ENCODE measurements at places on chromosomes 2 and 18.

GRCh38 chr2:42562474-42563144 lies 5.8 kb upstream of the MTA3 start:
- no peak for DNase-seq

- DNase-seq = peak; percentile 56
Observed at GRCh38 chr2:157840568-157841156, 35.5 kb downstream of the ACVR1 start.

- DNase-seq = no peak
Observed at GRCh38 chr2:159639071-159639470, 22.7 kb upstream of the BAZ2B start.

DNA sequence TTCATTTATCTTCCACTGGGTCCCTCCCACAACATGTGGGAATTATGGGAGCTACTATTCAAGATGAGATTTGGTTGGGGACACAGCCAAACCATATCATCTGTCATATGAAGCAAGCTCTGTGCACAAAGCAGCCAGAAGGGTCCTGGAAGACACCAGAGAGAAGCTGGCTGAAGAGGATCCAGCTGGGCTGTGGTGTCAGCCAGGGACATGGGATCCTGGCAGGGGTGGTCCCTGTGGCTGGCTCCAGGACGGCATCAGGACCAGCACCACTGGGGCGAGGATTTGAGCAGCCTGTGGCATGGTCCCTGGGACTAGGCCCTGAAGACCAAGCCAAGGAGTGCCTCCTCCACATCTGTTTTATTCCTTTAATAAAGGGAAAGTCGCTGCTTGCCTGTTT lies 84.8 kb upstream of the HDAC4 start:
- DNase-seq = no peak

DNA sequence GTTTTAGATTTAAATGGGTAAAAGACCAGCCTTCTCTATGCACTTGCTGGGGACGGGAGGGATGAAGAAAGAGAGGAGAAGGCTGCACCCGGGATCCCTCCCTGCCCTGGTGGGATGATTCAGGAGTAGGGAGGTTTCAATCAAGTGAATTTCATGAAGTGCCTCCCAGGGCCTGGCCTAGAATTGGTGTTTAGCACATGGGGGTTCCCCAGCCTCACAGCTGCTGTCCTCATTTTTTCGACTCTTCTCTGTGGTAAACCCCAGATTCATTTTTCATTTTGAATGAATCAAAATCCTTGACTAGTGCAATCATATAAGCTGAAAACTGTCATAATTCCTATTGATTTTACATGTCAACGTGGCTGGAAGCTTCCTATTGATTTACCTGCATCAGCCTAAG lies 81.1 kb downstream of the LPIN1 start:
- no peak for DNase-seq

- DNase-seq = peak; percentile 85
Observed at GRCh38 chr18:11994336-11994702, 13.0 kb downstream of the IMPA2 start.

DNA sequence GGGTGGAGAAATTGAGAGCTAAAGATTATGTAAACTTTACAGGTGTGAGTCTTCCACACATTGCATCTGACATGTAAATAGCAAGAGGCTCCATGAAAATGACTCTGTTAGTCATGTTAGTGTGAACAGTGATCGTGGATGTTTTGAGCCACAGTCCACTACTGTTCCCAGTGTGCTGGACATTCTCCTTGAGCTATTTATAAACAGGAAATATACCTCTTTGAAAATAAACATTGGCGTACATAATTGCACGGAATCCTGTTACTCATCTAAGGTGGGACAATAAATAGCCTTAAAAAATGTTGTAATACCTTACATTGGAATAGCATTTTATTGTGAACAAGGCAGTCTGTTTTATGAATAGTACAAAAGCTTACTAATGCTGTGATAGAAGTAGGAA lies 37.0 kb downstream of the LIMS1 start:
- DNase-seq = no peak

GRCh38 chr2:62110415-62111025 lies 85.4 kb upstream of the B3GNT2 start:
- no peak for DNase-seq

DNA sequence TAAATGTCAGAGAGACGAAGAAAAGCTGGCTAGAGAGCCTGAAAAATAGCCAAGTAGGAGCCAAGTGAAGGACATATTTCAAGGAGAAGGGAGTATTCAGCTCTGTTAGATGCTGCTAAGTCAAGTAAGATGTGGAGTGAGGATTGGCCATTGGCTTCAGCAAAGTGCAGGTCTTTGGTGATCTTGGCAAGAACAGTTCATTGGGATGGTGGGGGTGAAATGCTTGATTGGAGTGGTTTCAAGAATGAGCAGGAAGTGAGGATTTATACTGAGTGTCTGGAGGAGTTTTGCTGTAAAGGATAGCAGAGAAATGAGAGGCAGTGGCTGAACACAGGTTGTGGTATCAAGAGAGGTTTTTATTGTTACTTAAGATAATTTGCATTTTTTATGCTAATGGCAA lies 139.7 kb downstream of the PRPF40A start:
- peak; percentile 47 for DNase-seq

- DNase-seq = no peak
Observed at GRCh38 chr18:44996261-44996660, 315.6 kb downstream of the SETBP1 start.

GRCh38 chr2:101064868-101065549 lies 62.9 kb downstream of the RPL31 start:
- DNase-seq = peak; percentile 63

GRCh38 chr2:228507870-228508269 lies 326.4 kb upstream of the SPHKAP start:
- peak; percentile 35 for DNase-seq

- no peak for DNase-seq
Observed at GRCh38 chr2:94758546-94758945, 112.7 kb upstream of the TEKT4 start.

- no peak for DNase-seq
Observed at GRCh38 chr2:3759331-3759730, 56.0 kb downstream of the DCDC2C start.

- DNase-seq = no peak
Observed at GRCh38 chr2:30802611-30803010, 4.6 kb downstream of the CAPN13 start.

DNA sequence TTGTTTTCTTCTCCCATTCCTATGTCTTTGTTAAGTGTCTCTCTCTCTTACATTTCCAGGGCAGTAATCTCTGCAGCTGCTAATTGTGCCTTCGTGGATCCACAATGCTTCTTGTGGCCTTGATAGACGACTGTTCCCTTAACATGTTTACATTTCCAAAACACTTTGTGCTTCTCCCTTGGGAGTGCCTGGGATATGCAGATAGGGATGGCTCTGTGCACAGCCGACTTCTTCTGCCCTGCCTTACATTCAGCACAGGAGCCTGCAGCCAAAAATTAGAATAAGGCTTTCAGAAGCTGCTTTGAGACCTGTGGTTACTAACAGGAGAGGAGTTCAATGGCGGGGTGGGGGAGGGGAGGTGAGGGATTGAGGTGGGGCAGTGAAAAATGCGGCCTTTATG lies 328.9 kb downstream of the TDRD15 start:
- no peak for DNase-seq

GRCh38 chr2:5950736-5951135 lies 258.6 kb downstream of the SOX11 start:
- no peak for DNase-seq

DNA sequence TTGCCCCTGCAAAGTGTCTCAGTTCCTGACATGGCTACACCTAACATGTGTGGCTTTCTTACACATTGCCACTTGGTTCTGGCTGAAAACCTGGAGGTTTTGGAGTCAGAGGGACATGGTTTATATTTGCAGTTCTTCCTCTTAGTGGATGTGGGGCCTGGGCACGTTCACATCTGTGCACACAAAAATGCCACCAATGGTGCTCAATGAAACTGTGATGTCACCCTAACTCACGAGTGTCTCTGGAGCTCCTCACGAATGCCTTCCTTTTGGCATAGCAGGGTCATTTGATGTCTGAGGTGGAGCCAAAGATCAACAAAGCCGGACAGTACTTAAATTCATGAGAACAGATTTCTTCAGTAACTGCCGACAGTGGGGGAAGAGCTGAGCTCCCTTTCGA lies 231.7 kb upstream of the HS6ST1 start:
- no peak for DNase-seq

- DNase-seq = no peak
Observed at GRCh38 chr2:71620116-71620515, 166.8 kb downstream of the DYSF start.

DNA sequence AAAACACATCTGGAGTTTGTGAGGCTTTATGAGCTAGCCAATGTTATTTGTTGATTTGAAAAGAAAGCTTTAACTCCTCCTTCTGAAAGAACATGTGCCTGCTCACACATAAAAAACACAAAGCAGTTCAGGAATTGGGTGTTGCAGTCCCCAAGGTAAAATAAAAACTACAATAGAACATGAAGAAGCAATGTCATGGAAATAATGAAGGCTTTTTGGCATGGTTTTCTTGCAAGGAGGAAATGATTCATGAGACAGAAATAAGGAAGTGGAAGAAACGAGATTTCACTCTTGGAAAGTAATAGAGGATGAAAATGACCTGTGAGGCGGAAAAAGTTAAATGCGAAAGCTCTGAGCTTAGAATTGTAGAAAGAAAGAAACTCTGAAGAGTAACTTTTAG lies 81.1 kb downstream of the TRIB2 start:
- peak; percentile 92 for DNase-seq

GRCh38 chr2:45570671-45571334 lies 40.3 kb downstream of the SRBD1 start:
- DNase-seq = peak; percentile 32

- DNase-seq = no peak
Observed at GRCh38 chr2:186382932-186383331, 103.1 kb upstream of the ZC3H15 start.

GRCh38 chr18:56043641-56044061 lies 455.7 kb upstream of the TCF4 start:
- DNase-seq = no peak

GRCh38 chr2:136226903-136227302 lies 109.0 kb upstream of the CXCR4 start:
- no peak for DNase-seq

DNA sequence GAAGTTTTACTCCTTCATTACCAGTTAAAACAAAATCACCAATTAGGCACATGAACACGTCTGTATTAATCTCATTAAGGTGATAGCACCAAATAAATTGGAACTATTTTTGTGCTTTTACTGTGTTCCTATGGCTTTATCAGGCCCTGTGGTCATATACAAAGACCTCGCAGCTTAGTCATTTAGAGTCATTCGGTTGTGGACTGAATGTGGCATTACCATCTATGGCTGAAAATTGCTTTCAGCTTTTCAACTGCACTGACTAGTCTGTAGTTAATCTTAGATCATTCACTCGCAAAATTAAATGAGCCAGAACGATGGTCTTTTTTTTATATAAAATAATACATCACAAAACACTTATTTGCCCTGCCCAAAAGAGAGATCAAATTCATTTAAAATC lies 601.7 kb downstream of the NR4A2 start:
- no peak for DNase-seq

DNA sequence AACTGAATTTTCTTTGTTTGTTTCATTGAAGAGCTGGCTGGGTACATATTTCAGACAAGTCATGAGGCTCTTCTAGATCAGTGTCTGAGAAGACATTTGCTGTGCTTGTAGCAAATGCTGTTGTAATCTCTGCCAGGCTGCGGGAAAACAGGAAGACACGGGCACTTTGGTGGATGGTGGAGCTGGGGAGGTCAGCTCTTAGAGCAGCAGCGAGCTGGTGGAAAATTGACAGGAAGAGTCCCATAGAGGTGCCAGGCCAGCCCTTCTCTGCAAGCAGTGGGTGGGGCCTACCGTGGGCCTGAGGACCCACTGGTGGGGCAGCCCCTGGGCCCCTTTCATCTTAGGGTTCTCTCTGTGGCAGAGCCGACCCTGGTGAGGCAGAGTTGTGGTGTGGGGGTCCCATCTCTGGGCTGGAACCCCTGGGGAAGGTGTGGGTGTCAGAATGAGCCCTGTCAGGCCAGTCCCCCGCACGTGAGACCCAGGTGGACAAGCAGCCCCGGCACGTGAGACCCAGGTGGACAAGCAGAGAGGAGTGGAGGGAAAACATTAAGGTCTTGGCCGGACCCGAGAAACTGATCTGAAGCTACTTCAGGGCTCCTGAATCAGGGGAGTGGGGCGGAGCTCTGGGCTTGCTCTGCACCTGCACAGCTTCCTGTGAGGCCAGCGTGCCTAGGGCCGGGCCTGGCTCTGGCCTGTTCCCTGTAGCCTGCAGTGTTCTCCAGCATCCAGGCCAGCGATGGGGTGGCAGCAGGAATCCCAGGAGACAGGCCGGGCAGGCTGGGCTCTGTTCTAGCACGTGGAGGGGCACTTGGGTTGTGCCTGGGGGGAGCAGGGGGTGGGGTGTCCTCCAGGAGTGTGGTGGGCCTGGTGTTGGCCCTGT lies 273.5 kb upstream of the HDAC4 start:
- no peak for DNase-seq

- DNase-seq = no peak
Observed at GRCh38 chr2:188235364-188235763, 56.3 kb upstream of the GULP1 start.

DNA sequence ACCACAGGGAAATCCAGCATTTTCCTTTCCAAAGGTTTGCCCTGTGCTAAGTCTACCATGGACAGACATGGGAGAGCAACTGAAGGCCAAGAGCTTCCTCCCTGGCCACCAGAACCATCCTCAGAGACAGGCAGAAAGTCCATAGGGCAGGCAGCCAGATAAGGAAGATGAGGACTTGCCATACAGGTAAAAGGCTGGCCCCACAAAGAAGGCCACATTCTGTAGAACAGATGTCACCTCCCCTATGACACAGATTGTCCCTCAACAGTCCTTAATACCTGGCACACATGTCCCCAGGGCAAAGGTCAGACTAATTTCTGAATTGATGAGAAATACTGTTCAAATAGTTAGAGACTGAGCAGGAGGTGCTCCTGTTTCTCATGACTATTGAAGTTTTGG lies 52.0 kb downstream of the FECH start:
- no peak for DNase-seq

DNA sequence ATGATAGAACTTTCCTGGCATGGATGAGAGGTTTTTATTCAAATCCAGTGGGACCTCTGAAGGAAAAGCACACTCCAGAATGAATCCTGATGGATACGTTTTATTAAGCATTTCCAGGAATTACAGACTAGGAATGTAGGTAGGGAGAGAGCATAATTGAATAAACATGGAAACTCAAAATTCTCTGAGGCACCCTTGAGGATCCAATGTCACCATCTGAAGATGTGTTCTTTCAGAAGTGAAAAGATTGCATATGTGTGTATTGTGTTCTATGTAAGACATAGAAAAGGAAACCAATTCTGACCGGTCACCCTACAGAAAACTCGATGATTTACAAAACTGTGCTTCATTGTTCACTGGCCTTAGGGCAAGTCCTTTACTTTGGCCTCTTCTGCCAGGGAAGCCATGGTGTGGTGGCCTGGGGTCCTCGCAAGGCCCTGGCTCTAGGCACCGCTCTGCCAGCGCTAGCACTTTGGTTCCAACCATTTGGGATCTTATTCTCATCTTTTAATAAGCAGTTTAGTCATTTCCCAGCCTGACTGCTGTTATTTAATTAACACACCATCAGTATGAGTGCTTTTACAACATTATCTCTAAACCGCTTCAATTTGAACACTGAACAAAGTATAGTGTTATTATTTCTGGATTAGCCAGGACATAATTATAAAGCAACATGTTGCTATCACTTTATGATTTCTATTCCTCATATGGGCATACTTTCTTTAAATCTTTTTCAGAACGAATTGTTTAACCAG lies 4.5 kb upstream of the GKN1 start:
- no peak for DNase-seq

- no peak for DNase-seq
Observed at GRCh38 chr2:20676353-20677215, 9.6 kb downstream of the GDF7 start.

GRCh38 chr2:241870081-241870541 lies 582 bp downstream of the RTP5 start:
- DNase-seq = no peak

GRCh38 chr18:58308463-58308862 lies 264.4 kb downstream of the NEDD4L start:
- DNase-seq = no peak

Measured in fibroblast of the aortic adventitia (primary cell).